Lung microvascular endothelial cell (primary cell): ENCODE measurements at places on chromosomes 7 and 10. TPM values are rescaled to one million over a fixed set of nuclear protein-coding genes. Genes with fewer than 3 reads are reported as not detected.

GRCh38 chr7:3953133-3953532, 652.1 kb downstream of the SDK1 start:
- no peak for DNase-seq

- no peak for DNase-seq
Observed at GRCh38 chr10:62748386-62748785, 56.1 kb upstream of the ADO start.

DNA sequence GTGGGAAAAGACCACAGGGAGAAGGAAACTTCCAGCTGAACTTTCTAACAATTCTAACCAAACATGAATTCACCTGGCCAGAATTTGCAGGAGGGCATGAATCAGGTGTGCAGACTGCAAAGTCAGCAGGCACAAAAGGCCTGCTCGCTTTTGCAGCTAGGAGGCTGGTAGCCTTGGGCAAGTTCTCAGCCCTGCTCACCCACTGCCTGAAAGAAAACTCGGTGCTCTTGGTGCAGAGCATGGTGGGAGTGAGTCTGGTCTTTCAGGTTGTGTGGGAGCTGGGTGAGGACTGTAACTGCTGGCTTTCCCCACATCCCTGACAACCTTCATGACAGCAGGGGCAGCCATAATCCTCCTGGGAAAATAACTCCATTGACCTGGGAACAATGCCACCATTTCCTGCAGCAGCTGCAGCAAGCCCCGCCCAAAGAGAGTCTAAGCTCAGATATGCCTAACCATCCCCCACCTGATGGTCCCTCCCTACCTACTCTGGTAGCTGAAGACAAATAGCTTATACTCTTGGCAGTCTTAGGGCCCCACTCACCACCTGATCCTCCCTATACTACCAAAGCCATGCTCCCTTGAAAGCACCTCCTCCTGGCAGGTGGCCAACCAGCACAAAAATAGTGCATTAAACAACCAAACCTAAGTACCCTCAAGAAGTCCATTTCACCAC, 31.6 kb downstream of the ZNF117 start:
- peak; percentile 16 for DNase-seq

- no peak for DNase-seq
Observed at GRCh38 chr7:4079956-4080355, 602.1 kb upstream of the FOXK1 start.

- DNase-seq = peak; percentile 5
Observed at GRCh38 chr7:87627634-87627994, 584 bp upstream of the RUNDC3B start.

GRCh38 chr7:100665168-100665726, 8.3 kb upstream of the GNB2 start:
- DNase-seq = no peak

DNA sequence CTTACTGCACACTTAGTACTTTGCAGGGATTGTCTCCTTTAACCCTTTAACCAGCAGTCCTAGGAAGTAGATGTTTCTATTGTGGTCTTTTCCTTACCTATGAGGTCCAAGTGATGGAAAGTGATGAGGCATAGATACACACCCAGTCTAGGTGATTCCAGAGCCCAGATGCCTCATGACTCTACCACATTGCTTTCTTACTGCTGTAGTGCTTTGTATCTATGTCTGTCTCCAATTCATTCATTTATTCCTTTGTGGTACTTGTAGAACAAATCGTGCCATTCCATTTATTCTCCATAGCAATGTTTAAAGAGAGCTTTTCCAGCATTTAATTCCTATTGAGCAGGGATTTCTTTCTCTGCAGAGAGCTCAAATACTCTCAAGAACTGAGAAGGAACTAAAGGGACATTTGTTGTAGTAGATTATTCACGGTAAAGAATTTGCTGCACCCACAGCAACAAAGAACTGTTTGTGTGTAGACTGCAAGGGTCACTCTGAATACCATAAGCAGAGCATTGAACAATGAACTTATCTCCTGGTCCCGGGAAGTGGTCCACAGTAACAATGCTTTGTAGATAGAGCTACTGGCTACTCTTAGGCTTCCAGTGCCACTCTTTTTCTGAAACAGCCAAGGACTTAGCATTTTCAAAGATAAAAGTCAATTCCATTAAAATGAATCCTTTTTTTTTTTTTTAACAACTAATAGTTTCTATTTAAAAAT, 337.0 kb downstream of the PTEN start:
- DNase-seq = no peak

Gene BCCIP
- total RNA-seq = 22.2 and 31.7 TPM in 2 replicates

DNA sequence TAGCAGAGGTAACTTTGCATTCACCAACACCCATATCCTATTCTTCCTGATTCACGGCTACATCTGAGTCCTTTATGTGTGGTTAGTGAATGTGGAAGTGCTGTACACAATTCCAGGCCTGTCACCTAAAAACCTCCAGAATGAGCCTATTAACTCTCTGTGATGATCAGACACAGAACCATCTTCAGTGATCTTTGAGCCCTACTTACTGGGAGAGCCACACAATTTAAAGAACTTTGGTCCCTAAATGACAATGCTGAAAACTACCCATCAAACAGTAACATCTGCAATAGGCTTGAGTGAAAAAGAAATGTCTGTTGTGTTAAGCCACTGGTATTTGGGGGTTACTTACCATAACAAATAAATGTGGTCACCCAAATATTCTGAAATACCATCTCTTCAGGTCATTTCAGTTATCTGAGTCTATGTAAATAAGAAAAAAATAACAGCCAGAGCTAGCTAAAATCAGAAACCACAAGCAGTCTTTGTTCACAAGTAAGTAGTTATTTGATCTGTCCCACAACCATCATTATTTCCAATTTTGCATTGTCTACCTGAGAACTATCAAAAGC, 145.7 kb downstream of the HGF start:
- no peak for DNase-seq

GRCh38 chr10:21417172-21417712, 108.2 kb downstream of the SKIDA1 start:
- no peak for DNase-seq

Gene KLF14
- total RNA-seq = not detected in 2 replicates

DNA sequence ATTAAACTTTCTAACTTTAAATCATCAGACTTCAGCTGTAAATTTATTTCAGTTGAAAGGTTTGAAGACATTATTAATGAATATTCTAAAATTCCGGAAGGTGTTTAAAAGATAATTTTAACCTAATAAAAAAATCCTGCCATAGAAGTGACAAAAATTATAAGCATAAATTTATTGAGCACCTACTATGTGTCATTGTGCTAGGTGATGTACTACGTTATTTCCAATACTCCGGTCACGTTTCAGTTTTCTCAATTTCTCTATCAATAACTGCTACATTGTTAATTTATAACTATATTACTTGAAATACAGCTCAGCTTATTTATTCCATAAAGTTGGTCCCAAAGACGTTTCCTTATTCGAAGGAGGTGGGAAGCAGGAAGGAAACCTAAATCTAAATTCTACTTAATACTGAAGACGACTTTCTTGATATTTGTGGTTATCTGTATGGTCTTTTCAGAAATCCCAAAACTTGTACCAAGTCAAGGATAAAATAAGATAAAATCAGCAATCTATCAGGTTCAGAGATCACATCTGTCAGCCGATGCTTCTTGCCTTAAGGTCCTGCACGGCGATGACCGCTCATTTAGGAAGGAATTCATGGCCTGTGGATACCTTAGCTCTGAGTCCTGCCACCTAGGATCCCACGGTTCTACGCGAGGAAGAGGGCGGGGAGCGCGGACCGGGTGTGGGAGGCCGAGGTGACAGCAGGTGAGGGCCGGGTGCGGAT, 1.2 kb upstream of the ZEB1 start:
- DNase-seq = no peak

DNA sequence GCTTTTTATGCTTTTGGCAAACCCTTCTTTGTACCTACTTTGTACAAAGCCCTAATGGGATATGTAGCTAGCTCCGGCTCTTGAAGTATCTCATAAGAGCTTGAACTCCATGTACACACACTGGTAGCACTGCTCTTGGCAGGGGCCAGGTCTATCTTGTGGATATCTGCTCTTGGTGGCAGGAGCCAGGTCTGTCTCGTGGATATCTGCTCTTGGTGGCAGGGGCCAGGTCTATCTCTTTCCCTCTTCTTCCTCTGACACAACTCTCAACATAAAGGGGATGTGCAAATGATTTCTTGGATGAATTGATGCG, 91.9 kb downstream of the WNT2 start:
- DNase-seq = no peak

DNA sequence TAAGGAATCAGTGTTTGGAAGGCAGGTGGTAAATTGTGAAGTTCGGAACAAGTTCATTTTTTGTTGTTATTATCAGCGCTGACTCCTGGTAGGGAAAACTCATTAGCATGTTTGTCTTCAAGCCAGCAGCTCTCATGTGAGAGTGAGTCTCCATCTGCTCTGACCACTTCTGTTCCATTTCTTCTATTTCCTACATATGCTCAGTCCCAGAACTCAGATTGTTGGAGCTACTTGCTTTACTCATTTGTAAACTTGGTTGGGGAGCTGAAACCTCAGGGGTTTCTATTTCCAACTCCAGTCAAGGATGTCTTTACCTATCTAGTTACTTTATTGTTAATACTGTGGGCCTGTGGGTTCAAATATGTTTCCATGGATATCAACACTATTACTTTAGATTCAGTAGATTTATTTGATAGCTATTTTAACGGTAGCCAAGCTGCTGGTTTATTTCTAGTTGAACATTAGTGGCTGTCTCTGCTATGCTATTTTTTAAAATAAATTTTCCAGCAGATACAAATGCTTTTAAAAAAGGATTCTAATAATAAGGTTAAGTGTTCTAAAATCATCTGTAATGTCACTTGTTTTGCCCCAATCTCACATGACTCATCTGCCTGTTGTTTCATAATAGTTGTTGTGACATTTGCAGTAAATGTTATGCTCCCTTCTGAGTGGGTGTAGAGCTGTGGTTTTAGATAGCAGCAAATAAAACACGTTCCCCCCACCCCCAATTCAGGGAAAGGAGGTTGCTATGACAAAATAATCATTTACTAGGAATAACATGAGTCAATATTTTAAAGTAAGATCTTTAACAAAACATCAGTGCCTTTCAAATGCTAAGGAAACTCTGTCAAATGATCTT, 143.3 kb downstream of the HDAC9 start:
- DNase-seq = no peak

Gene PTER
- total RNA-seq = 3.2 and 6.8 TPM in 2 replicates

GRCh38 chr7:146606628-146607027, 490.0 kb downstream of the CNTNAP2 start:
- DNase-seq = no peak

GRCh38 chr7:21547501-21547900, 4.7 kb downstream of the DNAH11 start:
- no peak for DNase-seq

- peak; percentile 62 for DNase-seq
Observed at GRCh38 chr10:50653142-50653541, 29.4 kb upstream of the SGMS1 start.

GRCh38 chr10:13439313-13440184, 89.3 kb downstream of the BEND7 start:
- no peak for DNase-seq
